ENCODE measurements at places on chromosomes 3 and 15.

- no peak for DNase-seq
Measured at GRCh38 chr15:101275018-101275417, 2.3 kb downstream of the SELENOS start.

DNA sequence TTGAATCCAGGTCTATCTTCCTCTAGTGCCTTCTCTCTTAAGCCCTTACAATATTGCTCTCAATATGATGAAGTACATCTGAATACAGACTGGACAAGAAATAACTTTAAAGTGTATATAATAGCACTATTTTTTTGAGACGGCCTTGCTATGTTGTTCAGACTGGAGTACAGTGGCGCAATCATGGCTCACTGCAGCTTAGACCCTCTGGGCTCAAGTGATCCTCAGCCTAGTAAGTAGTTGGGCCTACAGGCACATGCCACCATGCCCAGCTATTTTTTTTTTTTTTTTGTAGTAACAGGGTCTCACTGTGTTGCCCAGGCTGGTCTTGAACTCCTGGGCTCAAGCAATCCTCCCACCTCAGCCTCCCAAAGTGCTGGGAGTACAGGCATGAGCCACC is 53.6 kb downstream of the MAP3K13 start:
- DNase-seq, result no peak

DNA sequence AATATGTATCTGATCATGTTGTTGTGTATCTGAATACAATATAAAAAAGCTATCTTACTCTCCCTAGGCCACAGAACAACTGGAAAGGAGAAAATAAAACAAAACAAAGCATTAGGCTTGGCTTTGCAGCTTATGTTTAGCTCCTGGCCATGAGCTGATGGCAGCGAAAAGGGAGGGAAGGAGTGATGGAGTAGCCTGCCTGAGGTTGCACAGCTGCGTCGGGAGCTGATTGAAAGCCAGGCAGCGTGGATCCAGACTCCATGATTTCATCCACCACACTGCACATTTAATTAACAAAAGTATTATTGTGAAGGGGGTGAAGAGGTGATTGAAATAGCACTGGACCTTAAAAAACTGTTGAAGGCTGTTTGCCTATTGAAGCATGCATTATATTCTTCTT is 212.2 kb downstream of the GABRG3 start:
- DNase-seq, result no peak

GRCh38 chr15:92521624-92522008 is 127.9 kb downstream of the ST8SIA2 start:
- DNase-seq, result peak; percentile 66

DNA sequence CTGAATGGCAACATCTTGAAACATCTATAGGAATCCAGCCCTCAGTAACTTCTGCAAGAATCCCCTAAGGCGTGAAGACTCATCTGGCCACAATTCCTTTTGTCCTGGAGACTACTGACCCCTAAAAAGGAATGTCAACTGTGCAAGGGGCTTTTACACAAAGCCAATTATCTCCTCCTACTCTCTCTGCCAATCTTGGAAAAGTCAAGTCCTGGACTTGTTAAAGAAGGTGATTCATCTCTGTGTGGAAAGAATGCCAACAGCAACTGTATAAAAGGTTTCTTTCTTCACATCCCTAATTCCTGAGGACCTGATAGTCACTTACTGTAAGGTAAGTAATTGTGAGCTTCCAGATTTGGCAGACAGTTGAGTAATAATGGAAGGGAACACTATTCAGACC is 22.3 kb downstream of the THRB start:
- DNase-seq, result no peak

DNA sequence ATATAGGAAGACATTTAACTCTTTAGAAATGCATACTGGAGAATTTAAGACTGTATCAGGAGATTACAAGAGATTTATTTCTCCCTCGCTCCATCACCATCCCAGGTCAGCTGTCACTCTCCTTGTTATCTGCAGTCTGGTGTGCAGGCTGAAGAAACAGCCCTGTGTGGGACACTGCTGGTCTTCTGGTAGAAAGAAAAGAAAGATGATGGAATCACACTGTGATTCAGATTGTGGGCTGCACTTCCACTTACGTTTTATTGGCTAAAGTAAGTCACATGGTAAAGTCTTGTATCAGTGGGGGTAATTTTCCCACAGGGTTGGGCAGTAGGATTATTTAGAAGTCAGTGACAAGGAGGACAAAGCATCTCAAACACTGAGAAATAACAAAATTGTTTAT is 18.1 kb upstream of the ATP1B3 start:
- DNase-seq, result no peak

GRCh38 chr3:6119367-6119766 is 741.5 kb upstream of the GRM7 start:
- no peak for DNase-seq

DNA sequence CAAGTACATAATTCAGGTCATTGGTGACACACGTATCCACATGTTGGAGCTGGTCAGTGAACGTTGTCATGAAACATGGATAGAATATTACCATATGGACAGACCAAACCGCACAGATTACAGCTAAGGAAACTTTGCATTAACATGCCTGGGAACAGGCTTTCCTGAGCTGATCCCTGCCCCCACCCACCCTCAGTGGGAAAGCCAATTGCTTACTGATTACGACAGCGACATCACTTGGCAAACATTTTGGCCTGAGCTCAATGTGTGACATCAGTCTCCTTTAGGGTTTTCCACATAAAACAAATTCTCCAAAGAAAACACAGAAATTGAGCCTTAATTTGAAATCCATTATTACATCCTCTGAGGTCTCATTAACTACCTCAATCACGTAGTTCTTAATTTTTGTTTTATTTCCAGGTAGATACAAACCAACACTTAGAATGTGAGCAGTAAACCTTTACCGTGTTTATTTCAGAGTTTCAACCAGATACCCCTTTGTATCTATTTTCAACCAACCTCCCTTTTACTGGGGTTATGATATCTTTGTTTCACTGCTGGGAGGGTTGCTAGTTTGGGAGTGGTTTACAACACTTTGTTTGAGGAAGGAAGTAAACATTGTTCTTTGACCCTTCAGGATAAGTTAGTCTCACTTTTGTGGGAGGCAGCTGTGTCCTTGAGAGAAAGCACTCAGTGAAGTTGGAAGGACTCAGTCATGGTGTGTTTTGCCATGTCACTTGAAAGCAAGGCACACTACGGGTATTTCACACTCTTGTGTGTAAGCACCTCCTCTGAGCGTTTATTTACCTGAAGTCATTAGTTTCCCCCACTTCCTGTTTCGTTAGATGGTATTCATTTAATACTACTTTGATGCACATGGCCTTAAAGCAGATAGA is 103.1 kb downstream of the CMSS1 start:
- DNase-seq, result peak; percentile 74

- no peak for DNase-seq
Measured at GRCh38 chr3:81218023-81218422, 543.4 kb downstream of the GBE1 start.

GRCh38 chr3:112117841-112118571 is 15.0 kb downstream of the GCSAM start:
- peak; percentile 38 for DNase-seq

DNA sequence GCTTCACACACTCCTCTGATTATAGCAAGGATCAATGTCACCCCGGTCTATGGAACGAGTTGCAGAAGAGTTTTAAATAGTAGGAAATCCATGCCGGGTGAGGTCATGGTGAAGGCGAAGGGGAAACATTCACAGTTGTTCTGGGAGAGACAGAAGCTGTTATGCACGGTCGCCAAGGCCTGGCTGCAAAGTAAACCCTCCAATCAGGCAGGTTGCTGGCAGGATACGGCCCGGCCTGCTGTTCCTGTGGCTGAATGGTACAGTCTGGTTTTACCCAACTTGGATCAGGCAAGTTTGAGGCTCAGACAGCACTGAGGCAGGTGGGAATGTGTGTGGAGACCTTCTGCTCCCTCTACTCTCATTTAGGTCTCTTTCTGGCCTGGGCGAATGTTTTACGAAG is 45.3 kb upstream of the ATP2B2 start:
- no peak for DNase-seq

- DNase-seq, result no peak
Measured at GRCh38 chr3:58792921-58793451, 126.4 kb upstream of the FAM3D start.

- DNase-seq, result peak; percentile 33
Measured at GRCh38 chr3:71305231-71306206, 278.0 kb downstream of the FOXP1 start.

DNA sequence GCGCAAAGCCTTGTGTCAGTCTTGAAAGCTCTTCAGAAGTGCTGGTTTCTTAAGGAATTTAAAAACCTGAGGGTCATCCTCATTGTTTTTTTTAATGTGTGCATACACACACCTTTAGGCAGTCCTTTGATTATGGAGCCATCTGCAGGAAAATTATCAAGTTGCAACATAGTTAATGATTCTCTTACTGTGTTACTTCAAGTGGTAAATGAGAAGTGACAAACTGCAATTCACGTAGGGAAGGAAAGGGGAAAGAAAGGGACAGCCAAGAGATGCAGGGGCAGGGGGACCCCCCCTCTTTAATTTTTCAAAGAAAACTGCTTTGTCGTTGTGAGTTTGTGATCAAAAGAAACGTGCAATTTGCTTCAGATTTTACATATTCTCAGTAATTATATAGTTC is 162.4 kb upstream of the CGNL1 start:
- DNase-seq, result no peak

GRCh38 chr3:15064299-15064834 is 748 bp downstream of the MRPS25 start:
- DNase-seq, result no peak

DNA sequence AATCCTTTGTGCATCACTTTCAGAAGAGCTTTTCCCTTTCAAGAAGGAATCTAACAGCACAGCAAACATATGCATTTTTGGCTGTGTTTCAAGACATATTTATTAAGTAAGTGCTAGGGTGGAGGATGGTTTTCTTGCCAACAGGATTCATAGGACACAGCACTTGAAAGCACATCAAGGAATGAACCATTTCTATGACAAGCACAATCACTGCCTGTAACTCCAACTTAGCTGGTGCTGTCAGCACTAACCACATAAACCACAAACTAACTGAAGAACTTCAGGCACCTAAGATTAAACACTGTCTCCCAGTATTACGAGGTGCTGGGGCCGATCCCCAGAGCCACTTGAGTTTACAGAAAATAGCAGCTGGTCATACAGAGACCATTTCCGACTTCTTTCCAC is 35.4 kb upstream of the SPRED1 start:
- no peak for DNase-seq

- no peak for DNase-seq
Measured at GRCh38 chr3:123061856-123062255, 5.0 kb upstream of the PDIA5 start.

GRCh38 chr3:149450281-149450680 is 24.2 kb upstream of the TM4SF4 start:
- no peak for DNase-seq

DNA sequence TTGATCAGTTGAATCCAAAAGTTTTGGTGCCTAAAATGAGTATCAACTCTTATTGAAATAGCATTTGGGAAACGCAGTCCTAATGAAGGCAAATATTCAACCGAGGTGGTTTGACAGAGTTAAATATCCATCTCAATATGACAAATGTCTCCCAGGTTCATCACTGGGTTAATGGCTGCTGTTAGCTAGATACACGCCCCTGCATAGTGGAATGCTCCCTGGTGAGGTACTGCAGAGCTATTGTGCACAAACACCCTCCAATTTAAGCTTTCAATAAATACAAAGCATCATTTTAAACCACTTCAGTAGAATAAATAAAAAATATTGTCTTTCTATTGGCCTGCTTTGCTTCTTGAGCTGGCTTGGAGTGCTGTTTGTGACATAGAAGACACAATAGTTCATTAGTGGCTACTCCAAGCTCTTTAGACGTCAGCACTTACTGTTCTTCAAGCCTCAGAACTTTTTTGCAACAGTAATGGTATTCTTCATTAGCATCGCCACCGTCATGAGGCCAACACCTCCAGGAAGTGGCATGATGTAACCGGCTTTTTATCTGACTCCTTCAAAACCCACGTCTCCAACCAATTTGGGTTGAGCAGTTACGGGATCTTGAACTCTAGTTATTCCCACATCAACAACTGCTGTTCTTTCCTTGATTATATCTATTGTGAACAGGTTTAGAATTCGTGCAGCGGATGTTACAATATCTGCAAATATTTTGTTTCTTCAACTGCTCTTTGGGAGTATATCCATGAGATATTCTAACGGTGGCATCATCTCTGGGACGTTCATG is 1159.6 kb upstream of the EPHA6 start:
- DNase-seq, result no peak

DNA sequence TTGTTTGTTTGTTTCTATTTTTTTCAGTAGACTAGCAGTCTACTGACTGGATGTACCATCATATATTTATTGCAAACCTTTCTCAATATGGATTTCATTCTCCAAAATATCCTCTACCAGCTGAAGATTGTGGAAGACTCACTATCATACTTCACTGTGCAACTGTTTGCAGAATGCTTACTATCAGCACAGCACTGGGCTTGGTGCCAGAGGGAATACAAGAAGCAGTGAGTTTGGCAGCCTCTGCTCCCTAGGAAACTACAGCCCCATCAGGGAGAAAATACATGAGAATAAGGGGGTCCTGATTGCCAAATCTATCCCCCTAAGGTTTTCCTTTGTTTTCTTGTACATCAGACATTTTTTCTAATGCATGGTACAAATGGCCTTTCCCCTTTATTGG is 27.5 kb downstream of the AQP9 start:
- peak; percentile 30 for DNase-seq

DNA sequence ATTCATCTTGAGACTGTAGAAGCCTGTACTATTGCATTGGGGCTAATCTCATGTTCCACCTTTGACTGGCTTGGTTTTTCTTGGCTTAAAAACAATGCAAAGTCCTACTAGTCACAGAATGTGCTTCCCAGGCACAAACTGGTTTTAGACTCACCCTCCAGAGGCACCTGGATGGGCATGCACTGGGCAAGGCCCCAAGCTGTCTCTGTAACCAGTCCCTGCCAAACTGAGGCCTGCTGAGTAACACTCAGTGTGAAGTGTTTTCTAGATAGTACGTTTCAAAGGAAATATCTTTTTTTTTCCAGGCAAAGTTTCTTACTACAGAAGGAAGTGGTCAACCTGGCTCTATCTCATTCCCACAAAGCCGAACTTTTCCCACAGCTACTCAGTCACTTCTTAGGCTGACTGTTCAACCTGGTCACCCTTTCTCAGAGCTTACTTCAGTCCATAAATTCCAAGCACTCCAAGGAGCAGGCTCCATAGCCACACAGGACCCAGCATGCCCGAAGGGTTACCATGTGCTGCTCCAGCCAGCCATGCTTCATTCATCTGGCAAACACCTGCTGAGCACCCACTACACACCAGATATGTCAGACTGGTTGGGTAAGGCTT is 57.4 kb downstream of the NPTN start:
- no peak for DNase-seq

DNA sequence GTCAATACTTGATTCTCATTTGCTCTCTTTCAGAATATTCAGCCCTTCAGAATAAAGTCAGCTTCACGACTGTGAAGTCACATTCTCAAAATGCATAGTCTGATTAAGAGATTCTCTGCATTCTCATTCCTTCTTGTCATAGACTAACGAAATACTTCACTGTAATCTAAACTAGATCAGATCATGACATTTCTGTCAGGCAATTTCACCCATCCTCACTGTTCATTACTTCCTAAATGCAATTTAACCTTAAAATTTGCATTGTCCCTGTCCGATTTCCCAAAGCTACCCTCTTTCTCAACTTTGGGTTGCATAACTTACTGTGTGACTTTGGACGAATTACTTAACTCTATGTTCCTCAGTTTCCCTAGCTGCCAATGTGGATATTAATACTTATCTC is 6.2 kb downstream of the RPL22L1 start:
- no peak for DNase-seq
